Spinal cord (tissue), 10 donors: ENCODE measurements at places on chromosomes 11 and 22. TPM values are rescaled to one million over a fixed set of nuclear protein-coding genes. Genes with fewer than 3 reads are reported as not detected.

- DNase-seq = no peak
- no peaks in the 10 kb centered on the region for H3K4me1 ChIP-seq
- H3K27ac ChIP-seq = no peak overlapping the region
- no peaks in the 10 kb centered on the region for H3K36me3 ChIP-seq
- H3K4me3 ChIP-seq = no peak overlapping the region
These were observed 33.8 kb upstream of the CTSD start for GRCh38 chr11:1797391-1798125.

- peaks cover 30% of the 10 kb centered on the region for H3K4me1 ChIP-seq
- peaks cover 21% of the 10 kb centered on the region for H3K27me3 ChIP-seq
- H3K27ac ChIP-seq = peak overlapping the region; percentile 57
- no peak for DNase-seq
- peaks cover 11% of the 10 kb centered on the region for H3K36me3 ChIP-seq
These were observed 2.1 kb downstream of the CCDC88B start for GRCh38 chr11:64341851-64342791.

GRCh38 chr11:91967691-91968045 lies 256.9 kb upstream of the FAT3 start:
- H3K27ac ChIP-seq = no peak overlapping the region
- no peaks in the 10 kb centered on the region for H3K4me1 ChIP-seq
- H3K36me3 ChIP-seq = no peaks in the 10 kb centered on the region
- H3K27me3 ChIP-seq = no peaks in the 10 kb centered on the region
- no peak for DNase-seq

DNA sequence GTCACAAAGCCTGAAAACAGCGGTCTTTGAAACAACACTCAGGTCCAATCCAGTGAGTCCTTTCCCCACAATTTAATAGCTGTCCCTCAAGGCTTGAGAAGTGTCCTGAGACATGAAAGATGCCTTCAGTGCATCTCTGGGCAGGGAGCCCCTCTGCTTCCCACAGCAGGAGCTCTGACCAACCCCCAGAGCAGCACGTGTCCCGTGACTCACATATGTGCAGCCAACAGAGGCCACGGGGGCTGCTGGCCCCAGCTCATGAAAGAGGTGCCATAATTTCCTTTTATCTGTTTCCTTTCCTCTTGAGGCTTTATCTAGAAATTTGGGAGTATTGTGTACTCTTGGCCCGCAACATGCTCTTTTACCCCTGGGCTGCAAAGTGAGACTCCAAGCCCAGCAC lies 33.2 kb upstream of the LMO1 start:
- no peak overlapping the region for H3K4me3 ChIP-seq
- H3K4me1 ChIP-seq = peaks cover 4% of the 10 kb centered on the region
- no peak for DNase-seq
- H3K27ac ChIP-seq = no peak overlapping the region

GRCh38 chr11:82261367-82261766 lies 472.3 kb downstream of the FAM181B start:
- H3K36me3 ChIP-seq = no peaks in the 10 kb centered on the region
- H3K27me3 ChIP-seq = no peaks in the 10 kb centered on the region
- no peak overlapping the region for H3K27ac ChIP-seq

DNA sequence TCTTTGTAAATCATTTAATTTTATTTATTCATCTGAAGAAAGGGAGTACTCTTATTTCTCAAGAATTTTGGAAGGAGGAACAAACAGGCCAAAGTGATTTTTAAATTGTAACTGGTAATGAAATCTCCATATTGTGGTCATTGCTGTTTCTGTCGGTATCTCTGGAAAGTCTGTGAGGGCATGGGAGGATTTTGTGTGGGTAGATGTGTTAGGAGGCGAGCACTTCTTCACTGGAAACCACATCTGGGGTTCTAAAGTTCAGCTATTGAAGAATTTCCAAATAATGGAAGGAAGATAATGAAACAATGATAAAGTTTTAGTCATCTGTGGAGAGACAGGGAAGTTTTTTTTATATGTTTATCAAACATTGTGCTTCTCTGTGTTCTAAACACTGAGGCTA lies 6.6 kb downstream of the TRIM34 start:
- H3K27me3 ChIP-seq = no peaks in the 10 kb centered on the region
- H3K4me1 ChIP-seq = no peaks in the 10 kb centered on the region
- no peak overlapping the region for H3K4me3 ChIP-seq
- no peaks in the 10 kb centered on the region for H3K36me3 ChIP-seq

DNA sequence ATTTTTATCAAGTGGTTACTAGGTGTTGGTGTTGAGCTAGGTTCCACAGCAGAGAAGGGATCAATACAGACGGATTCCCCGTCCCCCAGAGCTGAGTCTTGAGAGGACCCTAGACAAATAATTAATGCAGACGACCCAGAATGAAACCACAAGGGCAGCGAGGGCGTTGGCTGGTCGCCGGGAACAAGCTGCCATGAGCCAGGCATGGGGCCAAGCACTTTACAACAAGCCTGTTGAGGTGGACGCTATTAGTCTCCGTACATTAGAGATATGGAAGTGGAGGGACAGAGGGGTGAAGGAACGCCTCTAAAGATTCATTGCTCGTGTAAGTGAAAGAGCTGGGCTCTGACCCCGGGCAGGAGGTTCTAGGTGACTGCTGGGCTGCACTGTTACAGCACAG lies 77.1 kb upstream of the EIF3D start:
- no peaks in the 10 kb centered on the region for H3K27me3 ChIP-seq
- DNase-seq = no peak
- H3K27ac ChIP-seq = no peak overlapping the region
- peaks cover 2% of the 10 kb centered on the region for H3K36me3 ChIP-seq
- peaks cover 11% of the 10 kb centered on the region for H3K4me1 ChIP-seq
- H3K4me3 ChIP-seq = no peak overlapping the region

The FIBP gene
- polyA plus RNA-seq = 144 TPM

The POLD4 gene
- 34.8 TPM for polyA plus RNA-seq

The INS gene
- polyA plus RNA-seq = not detected

The LARGE2 gene
- polyA plus RNA-seq = 0.19 TPM

The MUC15 gene
- polyA plus RNA-seq = not detected

The SPI1 gene
- 10.8 TPM for polyA plus RNA-seq

The TPBGL gene
- 2.9 TPM for polyA plus RNA-seq
